ENCODE measurements at places on chromosomes 16 and 17.
A peak's percentile ranks its signal among the peaks of the same experiment; 100 is the strongest.

DNA sequence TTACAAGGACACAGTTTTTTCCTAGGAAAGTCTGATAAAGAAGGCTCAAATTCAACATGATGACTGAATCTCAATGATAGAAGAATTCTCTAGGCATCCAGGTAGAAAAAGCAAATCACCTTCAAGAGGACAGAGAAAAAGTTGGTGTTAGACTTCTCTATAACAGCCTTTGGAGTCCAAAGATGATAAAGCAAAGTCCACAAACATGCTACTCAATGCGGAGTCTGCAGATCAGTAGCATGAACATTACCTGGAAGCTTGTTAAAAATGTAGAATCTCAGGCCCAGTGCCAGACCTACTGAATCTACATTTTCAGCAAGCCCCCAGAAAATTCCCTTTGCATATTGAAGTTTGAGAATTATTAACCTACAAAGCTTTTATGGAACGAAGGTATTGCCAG is 41.4 kb upstream of the MAP2K6 start:
- H3K4me1 ChIP-seq = no peaks in the 10 kb centered on the region
- H3K27me3 ChIP-seq = no peaks in the 10 kb centered on the region
- no peak for DNase-seq
- no peak overlapping the region for H3K27ac ChIP-seq
- no peak overlapping the region for H3K4me3 ChIP-seq

DNA sequence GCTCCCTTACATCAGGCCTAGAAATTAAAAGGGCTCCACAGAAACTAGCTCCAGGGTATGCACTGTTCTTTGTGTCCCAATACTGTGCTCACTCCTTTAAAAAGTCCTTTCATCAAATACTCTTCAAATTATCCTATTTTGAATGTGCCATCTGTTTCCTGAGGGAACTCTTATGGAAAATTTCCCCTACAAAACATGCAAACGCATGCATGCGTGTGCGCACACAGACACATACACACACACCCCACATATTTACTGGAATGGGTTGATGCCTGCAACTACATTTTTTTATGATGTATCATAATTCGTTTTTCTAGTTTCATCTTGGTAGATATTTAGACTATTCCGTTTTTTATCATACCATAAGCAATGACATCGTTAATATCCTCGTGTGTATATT is 351.2 kb upstream of the KIF2B start:
- no peaks in the 10 kb centered on the region for H3K27me3 ChIP-seq
- H3K4me3 ChIP-seq = no peak overlapping the region
- H3K4me1 ChIP-seq = peaks cover 5% of the 10 kb centered on the region
- H3K36me3 ChIP-seq = no peaks in the 10 kb centered on the region
- no peak overlapping the region for H3K27ac ChIP-seq

DNA sequence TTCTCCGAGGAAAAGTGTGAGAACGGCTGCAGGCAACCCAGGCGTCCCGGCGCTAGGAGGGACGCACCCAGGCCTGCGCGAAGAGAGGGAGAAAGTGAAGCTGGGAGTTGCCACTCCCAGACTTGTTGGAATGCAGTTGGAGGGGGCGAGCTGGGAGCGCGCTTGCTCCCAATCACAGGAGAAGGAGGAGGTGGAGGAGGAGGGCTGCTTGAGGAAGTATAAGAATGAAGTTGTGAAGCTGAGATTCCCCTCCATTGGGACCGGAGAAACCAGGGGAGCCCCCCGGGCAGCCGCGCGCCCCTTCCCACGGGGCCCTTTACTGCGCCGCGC is at the start of gene ERBB2:
Gene ERBB2 (plus strand): TSS at position 247 of the 330 bp plus-strand sequence. CDS start 175 bp downstream, outside the sequence.
- no peaks in the 10 kb centered on the region for H3K27me3 ChIP-seq
- H3K4me3 ChIP-seq = peak within 1 kb of the TSS; percentile 92
- H3K4me1 ChIP-seq = peaks cover 36% of the 10 kb centered on the region
- H3K27ac ChIP-seq = peak within 1 kb of the TSS; percentile 20
- DNase-seq = peak; percentile 75

- H3K27ac ChIP-seq = no peak overlapping the region
- DNase-seq = no peak
- no peaks in the 10 kb centered on the region for H3K27me3 ChIP-seq
- peaks cover 81% of the 10 kb centered on the region for H3K36me3 ChIP-seq
- no peak overlapping the region for H3K4me3 ChIP-seq
Measured at GRCh38 chr17:65049085-65049756, 7.3 kb downstream of the GNA13 start.

- H3K36me3 ChIP-seq = peaks cover 38% of the 10 kb centered on the region
- H3K27ac ChIP-seq = no peak overlapping the region
- peaks cover 6% of the 10 kb centered on the region for H3K27me3 ChIP-seq
- H3K4me3 ChIP-seq = no peak overlapping the region
- DNase-seq = no peak
- H3K4me1 ChIP-seq = peaks cover 7% of the 10 kb centered on the region
Measured at GRCh38 chr16:83965444-83966152, 2.4 kb upstream of the NECAB2 start.

DNA sequence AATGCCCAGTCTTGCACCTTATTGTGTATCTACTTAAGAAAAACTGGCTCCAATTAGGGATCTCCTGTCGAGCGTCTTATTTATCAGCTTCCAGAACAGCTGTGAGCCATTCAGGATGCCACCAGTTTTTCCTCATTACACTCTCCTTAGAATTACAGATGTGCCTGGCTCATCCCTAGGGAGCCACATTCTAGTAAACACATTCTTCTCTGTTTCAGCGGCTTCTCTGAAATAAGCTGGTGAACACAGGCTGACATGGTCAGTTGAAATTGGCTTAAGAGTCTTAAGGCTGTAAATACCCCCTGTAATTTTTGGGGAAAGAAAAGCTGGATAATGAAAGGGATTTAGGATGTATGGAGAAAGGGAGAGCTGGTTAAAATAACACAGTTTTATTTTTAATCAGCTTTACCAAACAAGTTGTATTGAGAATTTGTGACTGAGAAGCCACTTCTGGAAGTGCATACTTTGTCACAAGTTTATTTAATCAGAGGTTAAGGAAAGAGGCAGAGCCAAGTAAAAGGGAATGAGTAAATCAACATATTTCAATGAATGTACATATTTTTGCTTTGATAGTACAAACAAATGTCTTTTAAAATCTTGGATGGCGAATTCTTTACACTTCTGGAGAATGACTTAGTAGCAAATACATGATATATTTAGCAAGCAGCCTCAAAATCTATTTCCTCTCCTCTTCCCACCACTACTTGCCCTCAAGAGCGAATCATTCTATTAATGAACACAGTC is 562.0 kb upstream of the GOT2 start:
- peaks cover 2% of the 10 kb centered on the region for H3K4me1 ChIP-seq
- H3K4me3 ChIP-seq = no peak overlapping the region
- no peaks in the 10 kb centered on the region for H3K36me3 ChIP-seq
- DNase-seq = peak; percentile 24
- H3K27me3 ChIP-seq = no peaks in the 10 kb centered on the region

DNA sequence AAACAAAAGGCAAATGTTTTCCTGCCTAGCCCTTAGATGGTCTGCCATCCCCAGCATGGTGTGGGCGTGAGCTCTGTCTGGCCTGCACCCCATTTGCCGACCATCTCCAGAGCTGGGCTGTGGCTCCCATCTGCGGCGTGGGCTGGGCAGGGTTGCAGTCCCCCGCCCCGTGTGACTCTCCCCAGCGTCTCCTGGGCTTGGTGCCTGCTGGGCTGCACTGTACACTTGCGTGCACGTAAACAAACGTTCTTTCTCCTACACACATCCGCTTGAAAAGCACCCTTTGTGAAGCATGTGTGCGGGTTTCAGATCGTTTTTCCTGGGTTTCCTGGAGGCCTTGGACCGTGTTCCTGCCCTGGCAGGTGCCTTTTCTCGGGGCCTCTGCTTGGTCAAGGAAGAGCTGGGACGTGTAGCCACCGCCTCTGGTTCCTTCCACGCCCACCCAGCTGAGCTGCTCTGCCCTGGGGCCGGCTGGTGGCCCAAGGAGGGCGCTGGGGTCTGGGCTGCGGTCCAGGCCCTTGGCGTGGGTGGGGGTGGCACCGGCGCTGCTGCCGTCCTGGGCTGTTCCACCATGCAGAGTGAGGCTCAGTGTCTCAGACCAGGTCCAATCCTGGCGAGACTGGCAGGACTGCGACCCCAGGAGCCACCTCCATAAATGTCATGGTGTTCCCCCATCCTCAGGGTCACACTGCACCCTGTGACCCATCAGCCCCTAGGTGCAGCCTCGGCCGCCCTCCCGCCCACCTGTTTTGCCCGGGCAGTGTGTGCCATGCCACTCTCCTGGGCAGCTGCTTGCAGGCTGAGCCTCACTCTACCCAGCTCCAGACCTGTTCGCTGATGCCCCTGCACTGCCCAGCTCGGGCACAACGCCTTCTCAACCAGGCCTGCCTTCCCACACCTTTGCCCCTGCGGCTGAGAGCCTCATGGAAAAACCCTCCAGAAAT is 9.9 kb upstream of the BAIAP3 start:
- H3K27me3 ChIP-seq = no peaks in the 10 kb centered on the region
- no peak for DNase-seq
- H3K4me3 ChIP-seq = no peak overlapping the region

DNA sequence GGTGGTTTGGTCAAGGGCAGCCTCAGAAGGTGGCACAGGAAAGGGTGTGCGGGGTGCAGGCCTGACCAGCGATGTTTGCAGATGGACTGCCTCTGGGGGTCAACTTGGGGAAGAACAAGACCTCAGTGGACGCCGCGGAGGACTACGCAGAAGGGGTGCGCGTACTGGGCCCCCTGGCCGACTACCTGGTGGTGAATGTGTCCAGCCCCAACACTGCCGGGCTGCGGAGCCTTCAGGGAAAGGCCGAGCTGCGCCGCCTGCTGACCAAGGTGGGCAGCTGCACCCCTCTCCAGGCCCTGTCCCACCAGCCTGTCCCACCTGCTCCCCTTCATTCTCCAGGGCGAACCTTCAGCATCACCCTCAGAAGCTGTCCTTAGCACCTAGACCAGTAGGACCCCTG is 12.5 kb downstream of the DHODH start:
- no peaks in the 10 kb centered on the region for H3K4me1 ChIP-seq
- DNase-seq = no peak
- no peak overlapping the region for H3K27ac ChIP-seq
- no peak overlapping the region for H3K4me3 ChIP-seq
- peaks cover 49% of the 10 kb centered on the region for H3K36me3 ChIP-seq

GRCh38 chr16:72099377-72099818 is 5.8 kb downstream of the DHX38 start:
- no peaks in the 10 kb centered on the region for H3K27me3 ChIP-seq
- H3K36me3 ChIP-seq = peaks cover 84% of the 10 kb centered on the region
- no peak overlapping the region for H3K27ac ChIP-seq
- H3K4me1 ChIP-seq = peaks cover 8% of the 10 kb centered on the region

DNA sequence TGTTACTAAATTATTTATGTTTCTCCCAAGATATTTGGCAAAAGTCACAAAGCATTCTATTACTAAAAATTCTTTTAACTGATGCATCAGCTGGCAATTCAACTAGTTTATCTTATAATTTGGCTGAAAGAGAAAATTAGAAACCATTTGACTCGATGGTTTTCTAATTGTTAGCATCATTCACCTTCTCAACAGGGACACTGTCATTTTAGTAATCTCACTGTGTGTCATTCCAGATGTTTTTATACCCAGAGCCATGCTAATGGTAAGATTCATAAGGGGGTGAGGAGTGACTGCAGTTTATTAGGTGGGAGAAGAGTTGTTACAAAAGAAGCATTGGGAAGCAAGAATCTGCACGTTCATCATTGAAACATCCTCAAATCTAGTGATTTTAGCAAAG is 124.9 kb downstream of the ABCA8 start:
- no peak for DNase-seq
- H3K27ac ChIP-seq = no peak overlapping the region
- H3K4me1 ChIP-seq = no peaks in the 10 kb centered on the region

- H3K27ac ChIP-seq = no peak overlapping the region
- H3K27me3 ChIP-seq = no peaks in the 10 kb centered on the region
- H3K4me3 ChIP-seq = no peak overlapping the region
Measured at GRCh38 chr16:476039-476438, 50.6 kb downstream of the RAB11FIP3 start.

- H3K4me3 ChIP-seq = no peak overlapping the region
- H3K36me3 ChIP-seq = peaks cover 94% of the 10 kb centered on the region
- peak; percentile 13 for DNase-seq
- peaks cover 25% of the 10 kb centered on the region for H3K4me1 ChIP-seq
- no peak overlapping the region for H3K27ac ChIP-seq
Measured at GRCh38 chr16:69324013-69324531, 6.3 kb downstream of the PDF start.

DNA sequence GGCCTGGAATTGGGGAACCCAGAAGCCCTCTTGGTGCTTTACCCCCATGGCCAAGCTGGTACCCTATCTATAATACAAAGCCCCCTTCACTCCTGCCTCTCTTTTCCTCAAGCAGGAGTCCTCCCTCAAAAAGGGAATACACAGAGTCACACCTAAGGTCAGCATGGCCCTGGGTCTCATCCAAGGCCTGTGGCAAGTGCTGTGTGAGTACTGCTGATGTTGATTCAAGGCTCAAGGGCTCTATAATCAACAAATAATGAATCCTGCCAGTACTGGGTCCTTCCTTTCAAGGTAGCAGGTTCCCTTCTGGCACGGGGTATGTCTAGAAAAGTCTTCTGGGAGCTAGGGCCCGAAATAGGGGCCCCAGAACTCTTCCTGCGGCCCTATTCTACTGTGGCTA is 187.3 kb downstream of the CYB561 start:
- H3K36me3 ChIP-seq = peaks cover 4% of the 10 kb centered on the region
- H3K4me3 ChIP-seq = no peak overlapping the region
- H3K27ac ChIP-seq = no peak overlapping the region
- DNase-seq = no peak
- no peaks in the 10 kb centered on the region for H3K27me3 ChIP-seq

DNA sequence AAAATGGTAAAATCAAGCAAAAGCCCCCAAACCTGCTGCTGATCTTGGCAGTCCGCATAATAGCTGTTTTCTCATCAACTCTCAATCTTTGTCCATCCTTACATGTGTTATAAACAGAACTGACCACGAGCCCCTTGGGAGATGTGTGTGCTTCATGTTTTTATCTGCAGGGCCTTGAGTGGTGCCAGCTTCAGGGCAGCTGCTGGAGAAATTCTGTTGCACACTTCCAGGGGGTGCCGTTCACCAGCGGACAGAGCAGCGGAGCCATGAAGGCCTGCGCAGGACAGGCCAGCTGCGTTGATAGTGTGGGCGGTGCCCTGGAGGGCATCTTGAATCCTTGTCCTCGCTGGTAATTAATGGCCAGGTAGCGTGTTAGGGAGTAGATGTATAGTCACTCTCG is 20.1 kb downstream of the MPRIP start:
- no peak overlapping the region for H3K4me3 ChIP-seq
- DNase-seq = peak; percentile 50
- H3K27me3 ChIP-seq = no peaks in the 10 kb centered on the region
- H3K4me1 ChIP-seq = peaks cover 15% of the 10 kb centered on the region
- no peak overlapping the region for H3K27ac ChIP-seq

DNA sequence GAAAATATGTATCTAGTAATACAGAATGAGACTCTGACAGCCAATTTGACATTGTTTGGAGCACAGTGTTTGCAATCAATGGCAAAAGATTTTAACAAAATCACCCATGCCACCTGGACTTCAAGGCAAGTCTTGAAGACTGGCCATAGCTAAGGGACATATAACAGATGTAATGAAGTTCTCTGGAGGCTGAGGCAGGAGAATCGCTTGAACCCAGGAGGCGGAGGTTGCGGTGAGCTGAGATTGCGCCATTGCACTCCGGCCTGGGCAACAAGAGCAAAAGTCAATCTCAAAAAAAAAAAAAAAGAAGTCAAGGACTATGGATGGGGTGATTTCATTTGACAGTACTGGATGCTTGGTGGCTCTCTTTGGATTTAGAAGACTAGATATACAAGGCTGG is 5.6 kb upstream of the BPTF start:
- H3K27me3 ChIP-seq = no peaks in the 10 kb centered on the region
- peaks cover 4% of the 10 kb centered on the region for H3K4me1 ChIP-seq
- no peaks in the 10 kb centered on the region for H3K36me3 ChIP-seq
- H3K4me3 ChIP-seq = no peak overlapping the region
- no peak for DNase-seq
- H3K27ac ChIP-seq = no peak overlapping the region
